Daoy (cell line): ENCODE measurements at places on chromosomes 5 and 9. TPM values are rescaled to one million over a fixed set of nuclear protein-coding genes. Genes with fewer than 3 reads are reported as not detected.

GRCh38 chr5:123868267-123868666 lies 356.3 kb downstream of the CSNK1G3 start:
- no peak for DNase-seq

DNA sequence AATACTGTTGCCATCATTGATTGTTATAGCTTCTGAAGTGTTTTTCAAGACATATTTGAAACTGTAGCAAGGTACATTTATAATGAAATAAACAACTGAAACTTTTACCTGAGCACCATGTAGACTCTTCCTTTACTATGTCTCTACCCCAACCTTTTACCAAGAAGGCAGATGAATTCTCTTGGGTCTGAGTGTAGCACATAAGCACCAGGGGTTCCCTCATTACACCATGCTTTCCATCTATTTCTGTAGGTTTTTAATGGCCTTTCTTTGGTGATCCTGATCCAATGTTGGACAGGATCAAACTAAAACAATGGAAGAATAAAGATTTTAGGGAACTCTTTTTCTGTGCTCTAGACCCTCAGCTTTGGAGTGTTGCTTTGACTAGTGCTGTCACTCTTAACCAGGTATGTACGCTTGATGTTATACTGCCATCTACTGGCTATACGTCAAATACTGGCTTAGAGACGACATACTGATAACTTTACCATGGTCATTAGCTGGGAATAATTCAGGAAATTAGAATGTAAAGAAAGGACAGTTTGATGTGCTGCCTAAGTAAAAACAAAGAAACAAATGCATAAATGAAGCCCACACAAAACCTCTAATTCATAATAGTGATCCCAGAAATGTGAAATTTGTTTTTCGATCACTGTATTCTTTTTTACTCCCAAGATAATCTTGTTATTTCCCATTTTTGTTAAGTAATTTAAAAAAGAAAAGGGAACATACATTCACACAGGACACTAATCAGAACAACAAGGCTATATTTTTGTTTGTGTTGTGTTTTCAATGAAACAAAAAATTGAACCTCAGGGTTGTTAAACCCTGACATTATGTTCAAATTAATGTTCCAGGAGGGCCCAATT lies 30.7 kb downstream of the IFNW1 start:
- no peak for DNase-seq

Gene OR1J2
- total RNA-seq = not detected in 2 replicates

DNA sequence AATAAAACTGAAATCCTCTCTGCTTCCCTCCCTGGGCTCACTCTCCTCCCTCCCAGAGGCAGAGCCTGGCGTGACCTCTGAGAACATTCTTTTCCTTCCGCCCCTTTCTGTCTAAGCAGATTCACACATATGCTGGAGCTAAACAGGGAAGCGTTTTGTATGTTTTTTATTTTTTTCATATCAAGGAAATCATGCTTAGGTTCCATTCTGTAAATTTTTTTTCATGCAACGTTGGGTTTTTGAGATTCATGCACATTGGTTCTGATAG lies 20.2 kb upstream of the BARHL1 start:
- DNase-seq = no peak

DNA sequence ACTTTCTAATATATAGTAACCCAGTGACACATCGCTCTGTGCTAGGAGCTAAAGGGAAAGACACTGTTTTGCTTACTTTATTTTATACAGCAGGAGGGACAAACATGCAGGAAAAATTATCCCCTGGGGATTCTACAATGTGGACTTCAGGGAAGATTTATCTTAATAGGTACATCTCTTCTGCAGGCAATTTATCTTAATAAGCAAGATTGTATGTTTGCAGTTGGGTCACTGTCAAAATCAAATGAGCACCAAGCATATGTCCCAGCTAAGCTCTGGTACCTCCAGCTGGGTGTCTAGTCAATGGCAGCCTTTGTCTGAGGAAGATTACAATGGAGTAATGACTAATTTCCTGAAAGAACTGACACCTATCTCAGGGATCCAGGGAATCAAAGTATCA lies 309.9 kb upstream of the PANK3 start:
- DNase-seq = no peak

DNA sequence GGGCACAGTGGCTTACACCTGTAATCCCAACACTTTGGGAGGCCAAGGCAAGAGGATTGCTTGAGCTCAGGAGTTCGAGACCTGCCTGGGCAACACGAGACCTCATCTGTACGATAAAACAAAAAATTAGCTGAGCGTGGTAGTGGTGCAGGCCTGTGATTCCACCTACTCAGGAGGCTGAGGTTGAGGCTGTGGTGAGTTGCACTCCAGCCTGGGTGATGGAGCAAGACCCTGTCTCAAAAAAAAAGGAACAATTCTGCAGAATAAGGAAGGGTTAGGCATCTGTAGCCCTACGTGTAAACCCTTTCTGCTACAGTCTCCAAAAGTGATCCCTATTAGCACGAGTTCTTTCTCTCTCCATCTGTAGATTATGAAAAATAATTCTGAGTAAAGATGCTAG lies 19.9 kb downstream of the CDC26 start:
- DNase-seq = no peak

DNA sequence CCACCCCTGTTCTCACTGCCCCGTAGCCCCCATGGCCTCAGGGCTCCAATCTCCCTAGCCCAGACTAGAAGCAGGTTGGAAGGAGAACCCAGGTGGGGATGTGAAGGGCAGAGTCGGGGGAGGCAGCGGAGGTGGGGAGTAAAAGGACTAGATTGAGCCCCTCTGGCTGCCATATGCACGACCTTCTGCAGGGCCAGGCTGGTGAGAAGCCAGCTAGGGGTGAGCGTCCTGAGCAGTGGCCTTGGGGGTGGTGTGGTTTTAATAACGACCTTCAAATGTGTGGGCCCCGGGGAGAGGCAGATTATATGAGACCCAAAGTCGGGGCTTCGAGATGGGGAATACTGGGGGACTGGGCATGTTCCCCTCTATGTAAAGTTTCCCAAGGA lies 139.5 kb downstream of the C9orf50 start:
- no peak for DNase-seq

- no peak for DNase-seq
These were observed 212.6 kb downstream of the ARHGAP26 start for GRCh38 chr5:142982821-142983200.

DNA sequence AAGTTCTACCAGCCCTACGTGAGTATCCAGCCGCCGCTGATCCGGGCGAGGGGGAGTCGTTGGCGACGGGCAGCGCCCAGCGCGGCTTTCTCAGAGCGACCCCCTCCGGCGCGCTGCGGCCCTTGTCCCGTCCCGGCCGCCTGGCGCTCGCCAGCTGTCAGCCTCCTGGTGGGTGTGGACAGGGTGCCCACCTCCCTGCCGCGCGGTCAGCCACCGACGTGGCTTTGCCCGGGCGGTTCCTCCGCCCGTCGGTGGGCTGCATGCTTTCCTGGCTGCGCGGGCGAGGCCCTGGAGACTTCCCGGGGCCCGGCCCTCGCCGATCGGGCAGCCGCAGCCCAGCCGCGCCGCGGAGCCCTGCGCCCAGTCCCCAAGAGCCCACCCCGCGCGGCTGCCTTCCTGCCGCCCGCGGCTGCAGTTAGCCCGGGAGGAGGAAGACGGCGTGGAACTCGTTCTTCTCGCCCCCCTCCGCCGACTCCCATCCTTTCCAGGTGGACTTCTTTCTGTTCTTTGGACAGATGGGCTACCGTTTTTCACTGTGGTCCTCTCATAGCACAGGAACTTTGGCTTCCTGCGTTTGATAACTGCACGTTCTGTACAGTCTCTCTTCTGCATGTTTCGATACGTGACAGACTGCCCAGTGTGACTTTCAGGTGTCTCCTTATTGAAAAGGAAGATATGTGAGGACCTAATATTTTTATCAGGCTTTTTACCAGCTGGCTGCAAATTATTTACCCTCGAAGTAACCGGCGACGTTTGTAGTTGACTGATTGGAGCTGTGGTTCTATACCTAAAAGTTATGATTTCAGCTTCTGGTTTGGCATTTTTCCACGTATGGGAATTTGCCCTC lies 577 bp downstream of the AP3S1 start:
- peak; percentile 84 for DNase-seq

DNA sequence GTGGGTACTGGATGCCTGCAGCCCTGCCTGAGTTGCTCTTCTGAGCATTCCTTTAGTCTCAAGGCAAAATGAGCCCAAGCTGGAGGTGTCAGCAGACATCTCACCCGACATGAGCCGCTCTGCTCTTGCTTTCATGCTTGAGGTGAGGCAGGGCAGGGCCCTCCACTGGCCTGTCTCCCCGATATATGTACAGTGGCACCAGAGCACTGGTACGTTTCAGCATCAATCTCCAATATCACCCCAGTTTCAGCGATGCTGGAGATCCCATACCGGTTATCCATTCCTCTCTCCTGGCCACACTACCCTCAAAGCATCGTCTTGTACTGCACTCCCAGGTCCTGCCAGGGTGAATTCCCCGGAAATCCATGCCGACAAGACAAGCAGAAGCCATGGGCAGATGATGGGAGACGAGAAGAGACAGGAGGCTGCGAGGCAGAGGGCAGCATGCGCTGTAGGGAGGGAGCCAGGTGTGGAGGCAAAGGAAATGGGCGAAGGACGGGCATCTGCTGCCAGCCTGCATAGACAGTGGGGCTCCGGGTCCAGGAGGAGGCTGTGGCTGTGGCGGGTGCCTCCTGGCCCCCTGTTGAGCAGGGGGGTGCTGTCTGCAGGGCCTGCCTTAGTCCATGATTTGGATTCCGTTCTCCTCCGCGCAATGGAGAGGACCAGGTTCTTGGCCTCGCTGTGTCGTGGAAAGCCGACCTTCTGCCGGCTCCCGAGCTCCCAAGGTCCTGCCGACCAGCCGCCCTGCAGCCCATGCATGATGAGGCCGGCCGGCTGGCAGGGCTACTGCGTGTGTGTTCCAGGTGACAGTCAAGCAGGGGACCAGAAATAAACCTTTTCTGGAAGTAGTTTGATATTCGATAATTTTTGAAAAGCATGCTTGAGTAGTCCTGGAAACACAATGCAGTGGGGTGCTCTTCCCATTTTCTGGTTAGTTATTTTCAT lies 152.2 kb upstream of the IRX2 start:
- DNase-seq = no peak

Gene NEUROG1
- total RNA-seq = not detected in 2 replicates

Gene FOXD1
- 21.9 and 62.3 TPM in 2 replicates for total RNA-seq

- no peak for DNase-seq
These were observed 30.9 kb upstream of the RAI14 start for GRCh38 chr5:34625246-34625645.

DNA sequence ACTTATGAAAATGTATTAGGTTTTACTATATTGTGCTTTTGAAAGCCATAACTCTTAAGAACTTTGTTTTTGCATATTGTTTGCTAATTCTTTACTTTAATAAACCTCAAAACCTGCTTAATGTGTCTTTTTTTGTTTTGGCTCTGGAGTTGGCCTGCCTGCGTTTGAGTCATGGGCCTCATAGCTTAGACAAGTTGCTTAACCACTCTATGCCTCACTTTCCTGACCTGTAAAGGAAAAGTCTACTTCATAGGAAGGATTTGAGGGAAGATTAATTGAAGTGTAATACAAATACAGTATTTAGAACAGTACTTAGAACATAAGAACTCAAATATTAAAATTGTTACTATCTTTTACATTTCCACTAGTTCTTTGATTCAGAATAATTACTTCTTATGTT lies 10.3 kb downstream of the SMIM32 start:
- DNase-seq = no peak

GRCh38 chr5:99724732-99725290 lies 796.0 kb upstream of the CHD1 start:
- DNase-seq = no peak

- DNase-seq = no peak
These were observed 64.2 kb upstream of the GNE start for GRCh38 chr9:36322462-36322861.

DNA sequence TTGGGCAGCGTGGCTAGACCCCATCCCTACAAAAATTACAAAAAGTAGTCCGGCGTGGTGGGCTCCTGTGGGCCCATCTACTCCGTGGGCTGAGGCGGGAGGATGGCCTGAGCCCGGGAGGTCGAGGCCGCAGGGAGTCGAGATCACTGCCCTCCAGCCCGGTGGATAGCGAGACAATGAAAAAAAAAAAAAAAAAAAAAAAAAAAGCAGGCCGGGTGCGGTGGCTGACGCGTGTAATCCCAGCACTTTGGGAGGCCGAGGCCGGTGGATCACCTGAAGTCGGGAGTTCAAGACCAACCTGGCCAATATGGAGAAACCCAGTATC lies 110.5 kb upstream of the LPCAT1 start:
- no peak for DNase-seq

- no peak for DNase-seq
These were observed 26.8 kb downstream of the ACTBL2 start for GRCh38 chr5:57455511-57456455.

- DNase-seq = peak; percentile 67
These were observed 14.7 kb downstream of the COL15A1 start for GRCh38 chr9:98958271-98958984.

- peak; percentile 62 for DNase-seq
These were observed 764 bp upstream of the GRIN1 start for GRCh38 chr9:137138058-137138721.

- peak; percentile 45 for DNase-seq
These were observed 26.7 kb downstream of the EXD3 start for GRCh38 chr9:137396227-137396626.

DNA sequence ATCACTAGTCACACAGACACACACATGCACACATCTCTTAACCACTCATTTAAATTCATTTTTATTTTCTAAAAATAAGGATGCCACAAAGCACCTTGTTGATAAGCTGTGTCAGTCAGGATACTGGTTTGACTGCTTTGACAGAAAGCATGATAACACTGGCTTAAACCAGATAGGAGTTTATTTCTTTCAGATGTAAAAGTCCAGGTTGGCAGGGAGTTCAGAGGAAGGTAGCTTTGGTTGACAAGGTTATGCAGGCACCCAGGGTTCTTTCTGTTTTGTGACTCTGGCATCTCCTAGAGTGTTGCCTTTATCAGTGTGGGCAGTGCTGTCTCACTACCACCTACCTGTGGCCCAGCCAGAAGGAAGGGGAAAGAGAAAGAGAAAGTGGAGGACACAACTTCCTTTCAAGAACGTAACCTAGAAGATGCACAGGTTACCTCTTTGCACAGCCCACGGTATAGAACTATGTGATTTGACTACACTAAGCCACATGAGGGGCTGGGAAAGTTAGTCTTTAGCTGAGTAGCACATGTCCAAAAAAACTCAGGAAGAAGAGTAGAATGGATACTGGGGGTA lies 334.7 kb downstream of the OSTF1 start:
- DNase-seq = no peak

DNA sequence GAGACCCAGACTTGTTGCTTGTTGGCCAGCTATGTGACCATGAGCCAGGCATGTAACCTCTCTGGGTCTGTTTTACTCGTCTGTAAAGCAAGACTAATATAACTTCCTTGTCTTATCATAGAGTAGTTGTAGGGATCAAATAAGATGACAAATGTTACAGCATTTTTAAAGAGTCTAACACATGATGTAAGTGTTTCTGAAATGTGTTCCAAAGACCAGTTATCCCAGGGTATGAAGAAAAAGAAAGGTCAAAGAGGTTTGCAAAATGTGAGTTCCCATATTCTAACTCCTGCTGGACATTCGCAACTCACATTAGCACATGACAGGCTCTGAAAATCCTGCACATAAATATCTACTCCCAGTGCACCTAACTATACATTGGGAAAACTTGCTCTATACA lies 28.5 kb upstream of the MATR3 start:
- no peak for DNase-seq

Gene ST8SIA4
- 0.09 and 2.1 TPM in 2 replicates for total RNA-seq

Gene SPOCK1
- 43.5 and 61.0 TPM in 2 replicates for total RNA-seq

- DNase-seq = no peak
These were observed 5.6 kb upstream of the IER5L start for GRCh38 chr9:129183495-129184218.
